ENCODE measurements at places on chromosomes 1 and 21.

GRCh38 chr1:2148691-2149090, 45.9 kb downstream of the FAAP20 start:
- DNase-seq, result peak; percentile 82

DNA sequence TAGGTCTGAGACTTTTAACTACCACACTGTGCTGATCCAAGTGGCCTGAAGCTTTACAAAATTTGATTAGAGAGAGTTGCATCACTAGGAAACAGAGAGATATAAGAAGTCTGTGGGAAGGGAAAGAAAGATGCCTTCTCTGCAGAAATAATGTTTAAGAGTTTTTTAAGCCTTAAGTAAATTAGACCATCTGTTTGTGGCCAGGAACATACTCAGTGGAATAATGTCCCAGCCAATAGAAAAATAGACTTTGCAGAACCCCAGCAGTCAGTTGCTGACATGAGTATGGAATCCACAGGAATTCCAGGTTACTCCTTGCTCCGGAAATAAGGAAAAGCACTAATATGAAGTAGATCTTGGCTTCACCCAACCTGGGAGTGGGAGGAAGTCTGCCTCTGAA, 144.8 kb downstream of the ST6GALNAC5 start:
- DNase-seq, result no peak

- no peak for DNase-seq
Measured at GRCh38 chr1:16143566-16144324, 12.1 kb downstream of the EPHA2 start.

DNA sequence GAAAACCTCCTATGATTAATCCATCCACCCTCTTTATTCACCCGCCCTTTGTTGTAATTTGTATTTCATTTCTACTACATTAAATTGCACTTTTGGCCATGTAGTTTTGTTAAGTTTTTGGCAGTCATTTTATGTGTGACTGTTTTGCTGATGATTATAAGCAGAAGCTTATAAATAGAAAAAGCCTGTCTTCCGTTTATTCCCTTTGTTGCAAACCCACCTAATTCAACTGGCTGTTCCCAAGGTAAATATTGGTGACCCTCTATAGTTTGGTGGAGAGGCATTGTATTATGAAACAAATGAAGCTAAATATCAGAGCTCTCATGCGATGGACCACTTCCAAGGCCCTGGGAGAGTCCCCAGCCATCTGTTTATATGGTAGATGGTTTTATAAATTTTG, 36.7 kb upstream of the IGSF3 start:
- no peak for DNase-seq

DNA sequence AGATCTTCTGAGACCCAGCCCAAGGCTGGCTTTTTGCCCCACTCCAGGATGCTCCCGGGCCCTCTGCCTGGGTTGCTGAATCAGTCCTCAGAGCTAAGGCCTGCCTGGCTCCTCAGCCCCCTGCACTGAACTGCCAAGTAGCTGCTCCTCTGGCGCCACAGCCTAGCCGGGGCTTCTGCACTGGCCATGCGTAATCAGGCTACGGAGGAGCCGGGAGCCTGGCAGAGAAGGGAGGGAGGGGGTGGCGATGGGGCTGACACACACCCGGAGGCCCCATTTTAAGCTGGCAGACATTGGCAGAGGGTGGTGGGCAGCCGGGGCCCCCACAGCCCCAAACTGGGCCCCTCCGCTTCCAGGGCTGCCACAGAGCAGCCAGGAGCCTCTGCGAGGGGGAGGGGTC, 38.7 kb downstream of the ALPL start:
- DNase-seq, result no peak

DNA sequence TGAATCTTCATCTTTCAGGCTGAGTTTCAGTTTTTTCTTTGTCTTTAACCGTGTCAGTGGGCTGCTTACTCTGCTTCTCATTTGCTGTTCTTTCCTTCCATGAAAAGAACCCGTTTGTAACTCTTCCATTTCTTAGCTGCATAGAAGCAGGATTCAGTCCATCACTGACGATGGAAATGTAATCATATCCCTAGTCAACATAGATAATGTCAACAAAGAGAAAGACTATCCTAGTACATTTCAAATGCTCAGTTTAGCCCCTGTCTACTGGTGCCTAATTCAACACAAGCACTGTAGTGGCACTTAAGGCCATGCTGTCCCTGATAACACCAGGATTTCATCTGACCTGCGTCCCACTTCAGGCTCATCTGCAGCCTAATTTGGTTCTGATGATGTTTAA, 376 bp downstream of the GBP1 start:
- no peak for DNase-seq

DNA sequence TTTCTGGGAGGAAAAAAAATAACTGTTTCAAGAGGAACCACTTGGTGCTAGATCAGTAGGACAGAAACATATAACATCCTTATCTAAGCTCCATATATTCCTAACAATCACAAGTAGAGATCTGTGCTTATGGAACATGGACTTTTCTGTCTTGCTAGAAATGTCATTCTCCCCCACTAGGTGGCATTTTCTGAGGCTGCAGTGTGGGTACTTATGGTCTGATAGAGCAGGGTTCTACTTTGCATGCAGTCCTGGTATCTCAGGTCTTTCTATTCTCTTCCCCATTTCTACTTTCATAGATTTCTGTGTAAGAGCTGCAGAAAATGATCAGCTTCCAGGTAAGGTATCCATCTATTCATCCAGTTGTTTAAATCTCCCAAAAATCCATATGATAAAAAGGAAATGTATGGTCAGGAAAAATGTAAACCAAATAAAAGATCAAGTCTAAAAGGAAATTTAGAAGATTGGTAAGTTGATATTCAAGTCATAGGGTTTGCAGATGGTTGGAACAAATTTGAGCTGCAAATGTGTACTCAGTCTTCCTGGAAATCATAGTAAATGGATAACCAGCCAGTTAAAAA, 1.5 kb downstream of the ZNF684 start:
- DNase-seq, result peak; percentile 40

- no peak for DNase-seq
Measured at GRCh38 chr21:32795802-32796559, 24.4 kb upstream of the PAXBP1 start.

DNA sequence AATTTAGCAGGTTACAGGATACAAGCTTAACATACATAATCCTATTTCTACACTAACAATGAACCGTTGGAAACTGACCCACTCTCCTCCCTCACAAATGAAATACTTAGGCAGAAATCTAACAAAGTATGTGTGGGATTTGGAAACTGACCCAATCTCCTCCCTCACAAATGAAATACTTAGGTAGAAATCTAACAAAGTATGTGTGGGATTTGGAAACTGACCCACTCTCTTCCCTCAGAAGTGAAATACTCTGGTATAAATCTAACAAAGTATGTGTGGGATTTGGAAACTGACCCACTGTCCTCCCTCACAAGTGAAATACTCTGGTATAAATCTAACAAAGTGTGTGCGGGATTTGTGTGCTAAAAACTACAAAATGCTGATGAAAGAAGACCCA, 60.3 kb downstream of the TRAF5 start:
- no peak for DNase-seq

DNA sequence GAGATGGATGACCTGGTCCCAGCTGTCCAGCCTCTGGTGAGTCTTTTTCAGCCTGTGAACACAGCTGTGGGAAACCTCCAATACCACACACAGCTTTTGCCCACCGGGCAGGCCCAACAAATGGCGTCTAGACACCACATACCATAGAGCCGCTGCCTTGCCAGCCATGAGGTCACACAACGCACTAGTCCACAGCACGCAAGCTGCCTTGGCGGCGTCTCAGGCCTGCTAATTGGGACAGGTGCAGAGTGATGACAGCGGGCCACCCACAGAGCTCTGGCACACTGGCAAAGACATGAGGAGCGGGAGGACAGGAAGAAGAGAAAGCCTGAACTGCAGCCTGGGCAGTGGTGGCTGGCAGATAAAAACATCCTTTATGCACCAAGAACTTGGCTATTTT, 125.5 kb downstream of the ADAMTS1 start:
- DNase-seq, result no peak

DNA sequence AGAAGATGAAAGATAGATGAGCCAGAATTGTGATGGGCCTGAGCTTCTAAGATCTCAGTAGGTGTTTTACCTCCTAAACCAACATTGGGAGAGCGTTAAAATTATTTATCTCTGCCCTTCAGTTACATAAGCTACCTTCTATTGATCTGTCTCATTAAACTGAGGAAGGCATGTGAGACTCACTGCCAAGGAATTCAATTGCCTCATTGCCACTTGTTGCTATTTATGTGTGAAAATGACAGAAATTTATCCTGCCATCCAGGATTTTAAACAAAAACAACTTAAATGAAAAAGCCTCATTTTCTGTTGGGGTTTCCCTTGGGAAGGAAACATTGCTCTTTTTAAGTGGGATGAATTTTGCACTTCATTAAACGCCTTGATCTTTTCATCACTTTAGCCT, 78.7 kb upstream of the RUNX1 start:
- DNase-seq, result no peak

- no peak for DNase-seq
Measured at GRCh38 chr1:10519016-10519417, 44.3 kb downstream of the PEX14 start.

- peak; percentile 20 for DNase-seq
Measured at GRCh38 chr1:60978421-60979357, 103.7 kb upstream of the NFIA start.

- no peak for DNase-seq
Measured at GRCh38 chr1:214360525-214361164, 79.7 kb downstream of the SMYD2 start.

DNA sequence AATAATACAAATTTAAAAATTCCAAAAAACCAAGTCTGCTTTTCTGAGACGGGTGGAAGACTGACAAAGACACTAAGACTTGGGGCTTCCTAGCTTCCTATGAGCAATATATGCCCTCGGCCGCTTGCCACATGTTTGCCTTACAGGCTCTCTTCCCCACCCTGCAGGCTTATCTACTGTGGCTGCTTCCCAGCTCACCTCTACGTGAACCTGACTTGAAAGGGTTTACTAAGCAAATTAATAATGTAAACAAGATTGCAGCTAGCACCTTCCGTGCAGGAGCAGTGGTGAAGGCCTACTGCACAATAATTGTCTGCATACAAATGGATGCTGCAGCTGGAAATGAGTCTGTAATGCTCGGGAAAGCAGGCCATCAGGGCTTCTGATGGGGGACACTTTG, 152.9 kb upstream of the DAB1 start:
- no peak for DNase-seq
